ENCODE measurements at places on chromosomes 2 and 18.
A peak's percentile ranks its signal among the peaks of the same experiment; 100 is the strongest.

GRCh38 chr2:191200910-191201309 lies 44.3 kb upstream of the MYO1B start:
- DNase-seq = no peak

GRCh38 chr18:42174909-42175308 lies 219.9 kb downstream of the PIK3C3 start:
- DNase-seq = no peak

DNA sequence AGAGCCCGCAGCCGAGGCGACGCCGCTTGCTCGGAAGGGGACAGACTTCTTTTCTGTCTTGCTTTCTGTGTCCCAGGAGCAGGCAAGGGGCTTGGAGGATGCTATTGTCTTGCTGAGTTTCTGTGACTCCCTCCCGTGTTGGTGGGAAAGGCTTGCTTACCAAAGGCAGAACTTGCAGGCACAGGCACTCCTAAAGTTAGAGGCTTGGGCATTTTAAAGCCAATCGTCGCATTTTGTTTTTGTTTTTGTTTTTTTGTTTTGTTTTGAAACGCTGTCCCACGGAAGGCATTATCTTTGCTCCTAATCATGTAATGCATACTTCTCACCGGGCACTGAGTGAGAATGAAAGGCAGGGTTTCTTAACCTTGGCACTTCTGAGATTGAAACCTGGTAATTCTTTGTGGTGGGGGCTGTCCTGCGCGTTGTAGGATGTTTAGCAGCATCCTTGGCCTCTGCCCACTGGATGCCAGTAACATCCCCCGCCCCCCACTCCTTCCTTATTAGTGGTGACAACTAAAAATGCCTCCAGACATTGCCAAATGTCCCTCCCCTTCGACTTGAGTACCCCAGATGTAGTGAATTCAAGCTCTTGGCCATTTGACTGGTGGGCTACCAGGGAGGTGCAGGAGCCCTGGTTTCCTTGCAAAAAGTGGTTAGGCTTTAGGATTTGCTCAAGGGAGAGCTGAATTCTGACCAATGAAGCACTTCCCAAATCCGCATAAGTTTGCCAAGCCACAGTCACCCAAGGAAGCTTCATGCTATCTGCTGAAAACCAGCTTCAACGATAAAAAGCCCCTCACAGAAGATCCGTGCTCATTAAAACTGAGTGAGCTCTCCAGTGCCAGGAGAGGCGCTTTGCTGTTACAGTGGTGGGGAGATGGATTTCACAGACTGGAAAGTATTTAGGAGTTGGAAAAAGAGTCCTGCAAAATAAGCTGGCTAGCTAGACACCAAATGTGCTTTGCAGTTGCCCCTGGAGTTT lies 1.2 kb downstream of the ANTXR1 start:
- DNase-seq = no peak

GRCh38 chr2:145235312-145235711 lies 715.4 kb upstream of the ZEB2 start:
- DNase-seq = no peak

DNA sequence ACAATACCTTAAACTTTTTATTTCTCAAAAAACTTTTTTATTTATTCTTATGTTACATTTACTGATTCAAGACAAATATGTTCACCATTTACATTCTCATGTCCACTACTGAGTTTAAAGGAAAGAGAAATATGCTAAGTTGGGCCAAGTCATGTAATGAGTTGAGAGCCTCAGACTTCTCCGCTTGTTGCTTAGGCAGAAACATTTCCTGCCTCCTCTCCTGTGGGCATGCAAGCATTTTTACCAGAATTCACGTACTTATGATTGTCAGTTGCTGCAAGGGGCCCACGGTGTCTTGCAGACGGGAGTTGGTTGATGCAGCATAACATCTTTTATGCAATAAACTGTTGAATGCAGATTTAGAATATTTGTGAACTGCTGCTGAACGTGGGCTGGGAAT lies 51.8 kb downstream of the MYO1B start:
- DNase-seq = no peak

GRCh38 chr2:172086241-172087206 lies 1.2 kb downstream of the DLX1 start:
- peak; percentile 64 for DNase-seq

GRCh38 chr2:201420442-201421113 lies 30.7 kb downstream of the TRAK2 start:
- DNase-seq = no peak

DNA sequence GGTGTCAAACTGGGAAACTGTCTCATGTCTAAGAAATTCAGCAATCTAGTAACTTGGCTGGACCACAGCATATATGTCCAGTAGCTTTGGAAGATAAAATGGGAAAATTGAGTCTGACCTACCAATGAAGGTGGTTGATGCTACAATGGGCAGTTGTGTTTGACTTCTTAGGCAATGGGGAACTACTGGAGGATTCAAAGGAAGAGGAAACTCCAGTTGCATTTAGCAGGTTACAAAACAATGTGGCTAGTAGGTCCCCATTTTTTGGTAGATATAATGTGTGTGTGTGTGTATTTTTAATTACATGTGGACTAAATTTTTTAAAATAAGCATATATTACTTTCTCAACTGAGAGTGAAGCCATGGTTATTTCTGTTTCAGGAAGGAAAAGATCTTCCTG lies 427.7 kb downstream of the NBAS start:
- no peak for DNase-seq

DNA sequence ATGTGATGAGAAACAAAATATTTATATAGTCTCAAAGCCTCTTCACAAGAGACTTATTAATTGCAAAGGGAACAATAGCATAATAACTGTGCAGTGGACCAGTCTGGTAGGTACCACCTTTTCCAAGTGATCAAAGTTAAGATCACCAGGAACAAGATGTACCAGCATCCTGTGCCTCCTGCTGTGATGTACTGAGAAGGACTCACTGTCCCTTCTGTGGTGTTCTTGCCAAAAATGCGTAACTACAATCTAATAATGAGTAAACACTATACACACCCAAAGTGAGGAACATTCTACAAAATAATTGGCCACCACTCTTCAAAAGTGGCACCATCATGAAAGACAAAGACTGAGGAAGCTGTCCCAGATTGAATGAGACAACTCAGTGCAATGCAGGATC lies 14.5 kb downstream of the GNLY start:
- DNase-seq = no peak

GRCh38 chr18:10190564-10190963 lies 263.9 kb upstream of the APCDD1 start:
- DNase-seq = no peak

DNA sequence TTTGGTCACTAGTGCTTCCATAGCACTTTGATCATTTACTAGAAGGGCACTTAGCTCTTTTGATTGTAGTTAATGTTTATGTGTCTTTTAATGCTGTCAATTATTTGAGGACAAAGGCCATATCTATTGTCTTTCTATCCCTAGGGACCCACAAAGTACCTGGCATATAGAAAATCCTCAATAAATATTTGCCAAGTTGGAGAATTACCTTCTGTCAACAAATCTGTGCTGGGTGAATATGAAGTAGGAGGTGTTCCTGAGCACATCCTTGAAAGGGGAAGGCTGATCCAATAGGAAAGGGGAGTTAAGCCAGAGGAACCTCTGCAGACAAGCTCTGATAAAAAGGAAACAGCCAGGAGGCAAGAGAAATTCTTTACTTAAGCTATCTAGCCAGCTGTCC lies 8.2 kb downstream of the DPP4 start:
- DNase-seq = no peak

DNA sequence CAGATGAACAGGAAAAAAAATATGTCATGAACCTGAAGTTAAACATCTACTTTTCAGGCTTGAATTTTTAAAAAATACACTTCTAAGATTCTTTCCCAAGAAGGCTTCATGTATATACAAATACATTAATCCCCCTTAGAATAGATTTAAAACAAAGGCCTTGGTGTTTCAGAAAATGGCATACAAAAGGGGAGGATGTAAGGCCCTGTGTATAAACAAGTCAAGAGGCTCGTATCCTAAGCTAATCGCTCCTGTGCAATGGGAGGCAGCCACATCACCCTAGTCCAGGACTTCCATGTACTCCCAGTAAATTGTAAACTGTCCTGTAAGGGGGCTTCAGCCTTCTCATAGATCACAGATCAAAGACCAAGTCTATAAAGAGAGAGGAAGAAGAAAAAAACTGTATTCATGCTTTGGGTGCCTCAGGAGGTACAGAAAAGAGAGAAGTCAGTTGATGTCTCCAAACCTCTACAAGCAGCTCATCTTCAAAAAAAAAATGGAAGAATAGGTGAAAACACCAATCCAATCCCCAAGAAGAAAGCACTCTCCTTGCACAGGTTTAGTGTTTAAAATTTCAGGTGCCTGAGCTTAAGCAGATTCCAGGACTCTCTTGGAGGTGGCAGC lies 53.9 kb downstream of the ANKRD44 start:
- DNase-seq = no peak

DNA sequence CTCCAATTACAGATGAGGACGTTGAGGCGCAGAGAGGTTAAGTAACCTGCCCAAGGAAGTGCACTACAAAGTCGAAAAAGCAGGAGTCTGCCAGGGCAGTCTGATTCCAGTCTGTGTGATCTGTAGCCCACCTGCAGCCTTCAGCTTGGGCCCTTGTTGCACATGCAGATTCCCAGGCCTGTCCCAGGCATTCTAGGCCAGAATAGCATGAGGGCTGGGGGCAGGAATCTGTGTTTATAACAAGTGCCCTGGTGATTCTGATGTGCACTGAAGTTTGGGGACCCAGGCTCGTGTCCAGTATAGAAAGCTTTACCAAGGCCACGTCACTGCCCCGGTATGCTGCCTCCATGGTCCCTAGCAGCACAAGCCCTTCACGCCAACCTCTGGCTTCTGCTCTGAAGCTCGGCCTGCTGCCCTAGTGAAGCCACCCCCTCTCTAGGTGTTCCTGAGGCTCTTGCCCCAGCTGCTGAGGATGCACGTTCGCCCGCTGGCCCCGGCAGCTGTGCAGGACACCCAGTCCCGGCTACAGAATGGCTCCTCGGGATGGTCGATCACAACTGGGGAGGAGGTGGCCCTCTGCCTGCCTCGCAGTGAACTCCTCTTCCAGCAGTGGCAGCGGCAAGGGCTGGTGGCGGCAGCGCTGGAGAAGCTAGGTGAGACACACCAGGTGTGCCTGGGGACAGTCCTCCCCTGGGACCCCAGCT lies 4.6 kb downstream of the CHRNG start:
- no peak for DNase-seq

DNA sequence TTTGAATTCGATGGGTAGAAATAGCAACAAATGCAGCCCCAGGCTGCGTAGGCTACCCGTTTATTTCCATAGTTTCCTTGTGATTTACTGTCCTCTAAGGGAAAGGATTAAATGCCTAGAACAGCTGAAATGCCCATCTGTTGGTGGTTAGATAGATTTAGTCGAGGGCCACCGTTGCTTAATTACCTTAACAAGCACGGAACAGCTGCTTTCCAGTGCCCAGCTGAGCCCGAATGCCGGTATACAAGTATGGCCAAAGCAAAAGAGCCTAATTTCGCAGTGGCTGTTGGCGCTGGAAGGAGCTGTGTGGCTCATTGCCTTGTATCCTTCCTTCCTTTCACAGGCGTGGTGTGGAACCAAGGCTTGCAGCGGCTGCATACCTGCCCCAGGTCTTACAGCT lies 109.1 kb downstream of the CABLES1 start:
- DNase-seq = no peak

- DNase-seq = no peak
Observed at GRCh38 chr2:182668671-182669070, 47.4 kb upstream of the DNAJC10 start.

- no peak for DNase-seq
Observed at GRCh38 chr2:134098321-134098720, 155.6 kb upstream of the MGAT5 start.

GRCh38 chr18:74768096-74768495 lies 170.4 kb downstream of the ZNF407 start:
- DNase-seq = no peak

DNA sequence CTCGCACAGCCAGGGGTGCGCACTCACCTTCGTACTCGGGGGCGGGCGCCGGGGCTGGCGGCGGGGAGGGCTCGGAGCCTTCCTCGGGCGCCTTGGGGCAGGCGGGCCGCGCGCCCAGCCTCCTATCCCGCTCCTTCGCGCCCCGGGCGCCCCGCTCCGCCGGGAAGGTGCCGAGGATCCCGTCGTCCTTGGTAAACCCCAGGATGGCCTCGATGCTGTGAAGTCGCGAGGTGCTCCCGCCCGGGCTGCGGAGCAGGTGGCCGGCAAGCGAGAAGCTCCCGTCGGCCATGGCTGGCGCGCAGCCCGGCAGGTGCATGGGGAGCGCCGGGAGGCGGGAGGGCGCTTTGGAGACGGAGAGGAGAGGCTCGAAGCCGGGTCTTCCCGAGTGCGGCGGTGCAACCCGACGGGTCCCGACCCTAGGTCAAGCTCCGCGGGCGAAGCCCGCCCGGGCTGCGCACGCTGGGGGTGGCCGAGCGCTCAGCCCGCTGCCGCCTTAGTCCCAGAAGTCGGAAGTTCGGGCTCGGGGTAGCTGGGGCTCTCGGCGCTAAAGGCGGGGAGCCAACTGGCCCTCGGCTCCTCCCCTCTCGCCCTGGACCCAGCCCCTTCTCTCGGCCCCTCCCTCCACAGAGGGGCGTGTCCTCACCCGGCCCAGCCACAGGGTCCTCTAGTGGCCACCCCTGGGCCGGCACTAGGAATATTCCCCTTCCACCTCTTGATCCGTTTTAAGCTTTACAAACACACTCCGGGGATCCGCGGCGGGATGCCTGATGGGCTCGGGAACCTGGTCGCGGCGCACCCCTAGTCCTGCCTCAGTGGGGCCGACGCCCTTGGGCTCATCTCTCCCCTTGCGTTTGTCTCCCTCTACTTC lies at the start of gene RAX:
RAX (minus strand) TSS at position 564 of the 868 bp plus-strand sequence; CDS start at position 316, 248 bp downstream.
- DNase-seq = no peak

- DNase-seq = no peak
Observed at GRCh38 chr18:74110149-74110548, 37.5 kb downstream of the FBXO15 start.

GRCh38 chr2:96806468-96807126 lies 9.5 kb upstream of the CNNM3 start:
- peak; percentile 55 for DNase-seq

DNA sequence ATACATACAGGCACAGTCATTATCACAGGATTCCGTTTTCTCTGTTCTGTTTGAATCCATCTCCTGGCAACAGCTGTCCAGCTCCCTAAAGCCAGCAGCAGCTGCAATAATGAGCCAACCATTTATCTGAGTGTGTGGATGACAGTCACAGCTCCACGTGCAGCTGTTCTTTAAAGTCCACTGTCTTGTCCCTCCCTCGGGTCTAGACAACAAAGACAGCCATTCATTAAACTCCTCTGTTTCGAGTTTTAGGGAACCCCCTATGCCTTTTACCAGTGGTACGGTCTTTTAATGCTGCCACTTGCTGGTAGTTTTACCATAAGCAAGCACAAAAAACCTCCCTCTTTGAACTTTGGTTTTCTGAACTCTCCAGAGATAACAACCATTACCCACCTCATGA lies 16.0 kb upstream of the MSGN1 start:
- DNase-seq = no peak
